Left lung (tissue), 14 donors: ENCODE measurements at places on chromosomes 5 and 9. TPM values are rescaled to one million over a fixed set of nuclear protein-coding genes. Genes with fewer than 3 reads are reported as not detected.

The OGN gene
- 143 TPM for polyA plus RNA-seq

The LHX3 gene
- polyA plus RNA-seq: not detected

DNA sequence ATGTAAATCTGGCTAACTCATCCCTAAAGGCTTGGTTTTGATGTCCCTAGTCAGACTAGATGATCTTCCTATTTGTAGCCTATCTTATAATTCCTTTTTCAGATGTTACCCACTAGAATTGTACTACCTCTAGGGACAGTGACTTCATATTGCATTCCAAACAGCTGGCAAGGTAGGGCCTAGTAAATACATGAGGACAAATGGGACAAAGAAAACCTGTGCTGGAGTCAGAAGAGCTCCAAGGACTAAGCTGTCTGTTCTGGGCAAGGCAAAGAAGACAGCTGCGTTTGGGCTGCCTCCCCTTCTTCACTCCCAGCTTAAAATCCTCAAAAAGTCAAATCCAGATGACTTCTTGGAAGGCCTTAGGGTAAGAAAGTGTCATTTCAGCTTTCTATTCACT lies 10.0 kb downstream of the DMXL1 start:
- no peak for DNase-seq

- DNase-seq: no peak
These were observed 3.9 kb downstream of the MCIDAS start for GRCh38 chr5:55222985-55223811.

DNA sequence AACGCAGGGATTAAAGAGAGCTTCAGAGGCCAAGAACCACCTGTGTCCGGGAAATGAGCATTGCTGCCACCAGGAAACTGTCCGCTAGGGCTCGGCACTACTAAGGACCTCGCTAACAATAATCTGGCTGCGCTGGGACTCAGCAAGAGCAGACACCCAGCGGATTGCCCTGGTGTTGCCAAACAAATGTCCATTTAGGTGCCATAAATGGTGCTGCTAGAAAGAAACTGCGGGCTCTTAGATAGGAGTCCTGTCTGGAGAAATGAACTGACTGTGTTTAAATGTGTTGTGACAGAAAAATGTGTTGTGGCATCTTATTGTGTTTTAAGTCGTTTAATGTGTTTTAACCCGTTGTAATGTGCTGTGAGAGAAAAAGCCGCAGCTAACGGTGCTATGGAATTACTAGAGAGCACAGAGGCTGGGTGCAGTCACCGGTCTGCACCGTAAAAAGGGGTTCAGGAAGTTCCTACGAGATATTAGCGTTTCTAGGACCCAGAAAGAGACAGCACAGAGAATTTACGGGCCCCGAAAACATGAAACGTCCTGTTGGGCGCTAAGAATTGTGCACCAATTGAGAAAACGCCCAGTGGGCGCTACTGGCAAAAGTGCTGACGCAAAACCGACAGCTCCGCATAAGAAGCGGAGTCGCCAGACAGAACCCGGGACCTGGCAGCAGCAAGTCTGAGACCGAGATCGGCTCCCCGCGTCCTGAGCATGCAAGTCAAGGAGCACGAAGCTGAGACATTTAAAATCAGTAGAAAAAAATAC lies 90.6 kb downstream of the ANXA2R start:
- peak; percentile 86 for DNase-seq

- no peak for DNase-seq
These were observed 56.6 kb downstream of the SMIM23 start for GRCh38 chr5:171841984-171842776.

GRCh38 chr5:85159395-85159794 lies 774.7 kb upstream of the EDIL3 start:
- DNase-seq: no peak

DNA sequence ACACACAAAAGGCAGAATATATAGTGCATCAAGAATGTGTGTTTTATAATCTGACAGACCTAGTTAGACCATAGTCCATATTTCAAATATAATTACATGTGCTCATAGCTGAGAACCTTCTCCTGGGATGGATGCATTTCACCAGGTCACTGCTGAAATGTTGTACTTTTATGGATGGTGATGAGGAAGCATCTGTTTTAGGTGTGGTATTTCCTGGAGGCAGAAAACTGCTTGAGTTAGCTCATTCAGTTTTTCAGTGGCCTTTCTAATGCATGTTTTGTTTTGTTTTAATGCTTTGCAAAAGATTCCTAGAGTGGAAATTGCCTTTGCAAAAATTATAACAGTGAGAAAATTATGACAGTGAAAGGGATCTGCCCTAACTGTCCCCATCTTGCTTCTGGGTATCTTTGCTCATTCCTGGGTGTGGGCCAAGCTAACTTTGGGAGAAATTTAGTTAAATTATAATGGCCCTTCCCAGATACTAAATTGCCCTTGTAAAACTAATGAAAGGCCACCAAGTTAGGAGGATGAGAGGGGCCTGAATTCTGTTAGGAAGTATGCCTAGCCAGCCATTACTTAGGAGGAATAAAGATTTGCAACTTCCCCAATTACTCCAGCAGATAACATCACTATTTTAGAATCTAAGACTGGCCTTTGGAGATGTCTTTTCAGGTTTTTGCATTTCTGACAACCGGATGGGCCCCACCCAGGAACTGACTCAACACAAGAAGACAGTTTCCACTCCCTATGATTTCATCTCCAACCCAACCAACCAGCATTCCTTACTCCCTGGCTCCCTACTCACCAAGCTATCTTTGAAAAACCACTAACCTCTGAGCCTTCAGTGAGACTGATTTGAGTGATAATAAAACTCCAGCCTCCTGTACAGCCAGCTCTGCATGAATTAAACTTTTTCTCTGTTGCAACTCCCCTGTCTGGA lies 7.0 kb upstream of the IL12B start:
- no peak for DNase-seq
